ENCODE measurements at places on chromosomes 4 and X.

DNA sequence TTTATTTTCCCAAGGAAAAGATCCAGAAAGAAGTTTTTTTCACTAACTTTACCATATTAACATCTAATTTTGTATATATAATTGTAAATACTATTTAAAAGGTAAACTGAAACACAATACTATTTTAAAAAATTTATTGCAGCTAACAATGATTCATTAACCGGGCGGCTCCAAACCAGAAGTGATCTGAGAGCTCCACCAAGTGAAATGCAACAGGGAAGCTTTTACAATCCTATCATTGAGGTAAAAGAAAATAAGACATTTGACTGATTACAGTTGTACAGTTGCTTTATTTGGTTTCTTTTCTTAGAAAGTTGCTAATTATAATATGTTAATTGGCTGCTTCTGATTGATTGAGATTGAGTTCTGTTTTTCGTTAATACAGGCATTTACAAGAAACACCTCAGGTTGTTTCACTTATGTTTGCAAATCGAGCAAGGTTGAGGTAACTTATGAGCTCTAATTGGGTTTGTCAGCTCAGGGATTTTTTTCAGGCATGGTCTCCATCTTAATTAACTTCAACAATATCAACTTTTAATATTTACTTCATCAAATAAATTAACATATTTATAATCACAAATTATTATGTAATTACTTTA is 220.2 kb upstream of the UGT8 start:
- no peak for DNase-seq

DNA sequence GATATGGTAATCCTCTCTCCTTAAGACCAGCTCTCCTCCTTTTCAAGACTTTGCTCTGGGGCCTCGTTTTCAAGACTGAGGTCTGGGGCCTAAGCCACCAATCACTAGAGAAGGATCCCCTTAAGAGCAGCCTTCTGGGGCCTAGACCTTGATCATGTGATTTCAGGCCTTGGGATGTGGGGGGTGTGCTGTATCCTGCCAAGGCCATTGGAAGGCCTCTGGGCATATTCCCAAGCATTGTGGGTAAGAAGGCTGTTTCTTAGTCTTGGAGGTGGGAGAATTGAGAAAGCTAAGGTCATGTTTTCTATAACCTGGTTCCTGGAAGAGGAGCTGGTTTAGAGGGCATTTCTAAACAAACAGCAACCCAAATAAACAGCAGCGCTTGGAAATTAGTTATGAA is 12.1 kb downstream of the TMEM164 start:
- no peak for DNase-seq

GRCh38 chr4:108237693-108238092 is 69.0 kb upstream of the LEF1 start:
- DNase-seq: no peak

DNA sequence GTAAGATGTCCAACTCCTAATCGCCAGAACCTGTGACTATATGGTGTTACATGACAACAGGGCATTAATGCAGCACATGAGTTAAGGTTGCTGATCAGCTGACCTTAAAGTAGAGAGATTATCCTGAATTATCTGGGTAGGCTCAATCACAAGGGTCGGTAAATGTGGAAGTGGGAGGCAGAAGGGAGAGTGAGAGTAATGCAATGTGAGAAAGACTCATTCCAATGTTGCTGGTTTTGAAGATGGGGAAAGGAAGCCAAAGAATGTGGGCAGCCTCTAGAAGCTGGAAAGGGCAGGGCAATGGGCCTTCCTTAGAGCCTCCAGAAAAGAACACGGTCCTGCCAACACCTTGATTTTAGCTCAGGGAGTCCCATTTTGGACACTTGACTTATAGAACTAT is 67.4 kb downstream of the STX18 start:
- no peak for DNase-seq

DNA sequence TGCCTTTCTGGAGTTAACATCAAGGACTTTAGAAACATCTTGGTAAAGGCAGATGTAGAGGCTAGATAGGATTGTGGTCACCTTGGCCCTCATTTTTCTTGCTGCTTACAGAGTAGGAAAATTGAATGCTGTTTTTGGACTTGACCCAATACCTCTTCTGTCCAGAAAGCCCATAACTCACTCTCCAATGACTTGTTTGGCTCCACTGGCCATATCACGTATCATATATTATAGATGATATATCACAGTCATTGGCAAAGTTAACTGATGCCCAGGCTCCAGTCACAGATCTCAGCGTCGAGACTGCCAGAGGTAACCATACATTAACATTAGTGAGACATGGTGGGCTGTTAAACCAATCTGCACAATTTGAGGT is 88.1 kb upstream of the PLAC1 start:
- DNase-seq: no peak

DNA sequence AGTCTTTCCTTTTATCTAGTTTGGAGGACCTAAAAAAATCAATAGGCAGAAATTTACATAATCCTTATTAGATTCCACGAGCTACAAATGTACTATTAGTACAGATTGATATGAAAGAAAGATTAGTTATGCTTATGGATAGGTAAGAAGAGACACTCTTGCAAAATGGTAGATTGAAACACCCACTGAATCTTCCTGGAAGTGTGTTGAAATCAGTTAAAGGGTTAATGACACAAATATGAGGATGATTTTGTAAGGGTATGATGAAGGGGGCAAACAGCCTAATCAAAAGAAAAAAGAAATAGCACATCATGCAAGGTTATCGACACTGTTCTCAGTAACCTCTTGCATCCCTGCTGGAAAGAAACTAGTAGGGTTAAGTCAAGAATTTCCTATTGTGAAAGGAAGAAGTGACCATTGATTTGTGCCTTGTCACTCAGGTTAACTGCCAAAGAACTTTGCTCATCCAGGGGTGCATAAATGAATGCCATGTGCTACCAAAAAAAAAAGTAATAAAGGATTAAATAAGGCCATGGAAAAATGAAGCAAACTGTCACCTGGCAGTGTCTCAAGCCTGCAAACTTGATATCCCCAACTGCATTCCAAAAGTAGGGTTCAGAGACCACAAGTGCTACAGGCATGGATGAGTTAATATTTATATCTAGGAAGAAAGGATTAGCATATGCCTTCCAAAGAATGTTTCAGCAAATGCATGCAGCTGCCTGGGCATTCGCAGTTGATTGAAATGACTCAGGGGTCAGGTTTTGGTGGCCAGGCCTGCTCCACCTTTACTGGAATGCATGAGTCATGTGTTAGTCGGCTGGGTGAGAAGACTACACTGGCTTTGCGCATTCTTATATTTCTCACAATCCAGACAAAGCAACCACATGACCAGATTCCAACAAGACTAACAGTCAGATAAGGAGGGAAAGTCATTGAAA is 78.3 kb upstream of the ATXN3L start:
- no peak for DNase-seq

DNA sequence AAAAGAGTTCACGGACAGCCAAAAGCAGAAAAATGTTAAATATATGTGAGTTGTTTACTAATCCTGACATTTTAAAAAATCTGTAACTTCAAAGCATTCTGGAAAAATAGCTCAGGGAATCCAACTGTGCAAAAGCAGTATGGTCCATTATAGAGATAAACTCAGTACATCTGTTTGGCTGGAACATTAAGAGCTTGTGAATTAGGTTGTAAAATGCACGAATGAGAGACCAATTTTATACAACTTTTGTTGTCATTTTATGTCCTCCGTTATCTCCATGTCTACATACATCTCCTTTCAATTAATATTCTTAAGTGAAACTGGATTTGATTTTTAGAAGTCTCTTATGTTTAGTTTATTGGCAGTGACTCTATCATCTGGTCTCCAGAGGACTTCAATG is 367.0 kb upstream of the ATOH1 start:
- DNase-seq: no peak

- no peak for DNase-seq
Observed at GRCh38 chrX:87265518-87265917, 252.1 kb upstream of the KLHL4 start.

Measured in NCI-H774 (cell line).